CD4-positive, alpha-beta memory T cell (primary cell): ENCODE measurements at places on chromosomes 7 and 10. TPM values are rescaled to one million over a fixed set of nuclear protein-coding genes. Genes with fewer than 3 reads are reported as not detected.

The PDGFA gene
- total RNA-seq, result 0.20 TPM

The C10orf143 gene
- total RNA-seq, result 9.2 TPM

The CDH23 gene
- total RNA-seq, result 5.4 TPM

The NCF1 gene
- total RNA-seq, result 6.8 TPM

The ITIH5 gene
- total RNA-seq, result not detected

The TMEM184A gene
- not detected for total RNA-seq

The ZNF487 gene
- 3.1 TPM for total RNA-seq

GRCh38 chr10:92126100-92126650, 164.7 kb downstream of the CPEB3 start:
- DNase-seq, result no peak

- no peak for DNase-seq
Measured at GRCh38 chr10:72321248-72322029, 33.3 kb downstream of the DNAJB12 start.

DNA sequence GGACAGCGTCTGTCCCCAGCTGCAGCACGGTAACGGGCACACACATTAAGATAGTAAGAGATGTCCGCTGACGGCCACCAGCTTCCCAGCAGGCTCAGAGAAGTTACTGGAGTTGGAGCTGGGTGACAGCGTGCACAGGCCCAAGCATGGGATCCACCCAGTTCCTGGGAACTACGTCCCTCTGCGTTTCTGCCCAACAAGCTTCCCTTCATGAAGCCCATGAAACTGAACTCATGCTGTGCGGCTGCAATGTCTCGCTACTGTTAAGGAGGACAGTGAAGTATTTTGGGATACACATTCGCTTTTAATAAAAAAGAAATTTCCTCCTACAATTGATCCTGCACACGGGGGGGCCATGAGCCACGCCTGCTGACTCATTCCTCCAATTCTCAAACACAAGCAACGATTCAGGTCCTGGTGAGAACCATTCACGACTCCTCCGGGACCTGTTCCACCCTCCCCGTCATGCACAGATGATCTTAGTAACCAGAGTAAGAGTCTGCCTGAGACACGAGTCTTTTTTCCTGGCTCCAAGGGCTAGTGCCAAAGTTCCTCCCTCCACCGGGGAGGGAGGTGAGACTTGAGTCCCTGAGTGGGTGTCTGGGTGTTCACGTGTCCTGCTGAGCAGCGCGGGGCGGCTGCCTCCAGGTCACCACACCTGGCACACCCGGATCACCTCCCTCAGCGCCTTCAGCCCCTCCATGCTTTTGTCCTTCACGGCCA, 2.6 kb downstream of the PSMG3 start:
- no peak for DNase-seq

DNA sequence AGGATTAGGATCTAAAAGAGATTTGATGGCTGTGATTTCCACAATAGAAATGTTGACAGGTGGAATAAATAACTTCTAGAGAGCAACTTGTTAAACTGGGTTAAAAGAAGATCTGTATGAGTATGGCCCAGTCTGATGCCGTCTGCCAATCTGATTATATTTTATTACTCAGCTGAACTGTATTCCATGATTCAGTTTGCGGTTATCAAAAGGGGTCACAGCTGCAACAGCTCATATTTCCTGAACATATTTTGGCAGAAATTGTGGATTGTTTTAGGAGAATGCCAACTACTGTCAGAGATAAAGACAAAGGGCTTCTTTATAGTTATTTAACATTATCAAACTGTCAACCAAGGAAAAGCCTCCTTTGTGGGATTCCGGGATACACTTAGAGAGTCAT, 244.8 kb upstream of the MINDY3 start:
- DNase-seq, result no peak

DNA sequence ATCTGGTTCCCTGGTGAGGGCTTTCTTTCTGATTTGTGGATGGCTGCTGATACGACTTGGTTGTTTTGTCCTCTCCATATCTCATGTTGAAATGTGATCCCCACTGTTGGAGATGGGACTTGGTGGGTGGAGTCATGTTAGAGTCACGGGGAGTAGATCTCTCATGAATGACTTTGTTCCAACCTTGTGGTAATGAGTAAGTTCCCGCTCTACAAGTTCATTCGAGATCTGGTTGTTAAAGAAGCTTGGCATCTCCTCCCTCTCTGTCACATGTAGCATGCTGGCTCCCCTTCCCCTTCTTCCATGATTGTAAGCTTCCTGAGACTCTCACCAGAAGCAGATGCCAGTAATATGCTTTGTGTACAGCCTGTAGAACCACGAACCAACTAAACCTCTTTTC, 37.1 kb upstream of the NXPH1 start:
- DNase-seq, result no peak
